ENCODE measurements at places on chromosomes 6 and 20.

DNA sequence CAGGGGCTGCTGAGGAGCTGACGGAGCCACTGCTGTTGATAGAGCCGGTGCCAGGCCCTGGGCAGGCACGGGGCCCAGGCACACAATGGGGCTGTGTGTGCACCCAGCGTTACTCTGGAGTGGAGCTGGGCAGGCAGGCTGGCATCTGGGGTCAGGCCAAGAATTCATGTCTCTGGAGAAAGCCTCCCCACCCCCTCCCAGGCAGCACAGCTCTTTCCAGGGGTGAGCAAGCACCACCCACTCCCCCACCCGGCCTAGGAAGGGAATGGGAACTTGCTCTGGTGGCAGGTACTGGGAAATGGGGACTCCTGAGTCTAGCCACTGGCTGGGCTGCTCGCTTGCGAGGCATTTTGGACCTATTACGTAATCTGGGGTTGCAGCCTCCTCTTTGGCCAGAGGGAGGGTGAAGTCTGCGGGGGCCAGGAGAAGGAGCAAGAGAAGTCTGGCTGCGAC is 22.7 kb downstream of the TFEB start:
- no peak for DNase-seq

DNA sequence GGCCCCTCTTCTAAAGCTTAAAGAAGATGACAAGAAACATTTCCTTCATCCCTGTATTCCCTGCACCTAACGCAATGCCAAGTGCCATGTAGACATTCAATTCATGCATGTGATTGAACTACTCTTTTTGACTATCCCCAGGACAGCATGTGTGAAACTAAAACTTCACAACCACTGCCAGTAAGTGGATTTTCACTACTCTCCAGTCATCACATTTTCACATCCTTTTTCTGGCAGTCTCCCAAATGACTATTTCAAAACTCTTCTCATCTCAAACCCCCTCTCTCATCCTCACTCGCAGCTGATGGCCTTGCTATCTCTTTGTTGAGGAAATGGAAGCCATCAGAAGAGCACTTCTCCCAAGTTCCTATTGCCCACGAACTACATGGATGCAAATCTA is 122.6 kb downstream of the OPRM1 start:
- DNase-seq = no peak

DNA sequence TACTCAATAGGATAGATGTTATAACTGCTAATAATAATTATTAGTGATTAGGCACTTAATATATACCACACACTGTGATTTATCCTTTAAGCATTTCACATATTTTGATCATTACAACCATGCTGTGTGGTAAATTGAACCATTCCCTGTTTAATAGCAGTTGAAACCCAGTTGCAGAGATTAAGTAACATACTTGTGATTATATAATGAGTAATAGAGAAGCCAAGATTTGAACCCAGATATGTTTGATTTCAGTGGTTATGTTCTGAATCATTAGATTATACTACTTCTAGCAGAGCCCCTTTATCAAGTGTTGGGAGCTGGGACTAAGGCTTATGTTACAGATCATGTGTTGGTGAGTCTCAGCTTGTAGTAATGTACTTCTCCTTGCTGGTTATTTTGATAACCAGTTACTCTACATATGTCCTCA is 44.1 kb downstream of the STK4 start:
- DNase-seq = no peak

- DNase-seq = no peak
Observed at GRCh38 chr6:25399885-25400284, 120.7 kb downstream of the CARMIL1 start.

DNA sequence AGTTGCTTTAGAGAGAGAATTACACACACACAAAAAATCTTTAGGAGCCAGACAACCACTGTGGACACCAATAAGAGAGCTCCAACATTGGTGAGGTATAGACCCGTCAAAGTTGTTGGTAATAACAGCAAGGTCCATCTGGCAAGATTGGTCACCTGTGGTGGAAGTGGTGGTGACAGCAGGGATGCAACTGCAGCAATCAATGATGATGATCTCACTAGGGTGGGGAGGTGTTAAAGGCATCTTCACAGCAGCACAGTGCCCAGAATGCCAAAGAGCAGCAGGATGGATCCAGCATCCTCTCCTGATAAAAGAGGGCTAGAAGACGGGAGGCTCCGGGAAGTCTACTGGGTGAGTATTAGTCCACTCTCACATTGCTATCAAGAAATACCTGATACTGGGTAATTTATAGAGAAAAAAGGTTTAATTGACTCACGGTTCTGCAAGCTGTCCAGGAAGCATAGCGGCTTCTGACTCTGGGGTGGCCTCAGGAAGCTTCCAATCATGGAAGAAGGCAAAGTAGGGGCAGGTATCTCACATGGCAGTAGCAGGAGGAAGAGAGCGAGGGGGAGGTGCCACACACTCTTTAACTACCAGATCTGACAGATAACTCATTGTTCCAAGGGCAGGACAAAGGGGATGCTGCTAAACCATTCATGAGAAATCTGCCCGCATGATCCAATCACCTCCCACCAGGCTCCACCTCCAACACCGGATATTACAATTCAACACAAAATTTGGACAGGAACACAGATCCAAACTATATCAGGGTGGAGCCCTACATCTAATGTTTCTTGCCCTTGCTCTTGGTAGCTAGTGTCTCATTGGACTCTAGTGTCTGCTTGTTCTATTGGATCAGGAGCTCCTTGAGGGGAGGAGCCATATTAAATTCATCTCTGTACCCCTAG is 48.9 kb downstream of the KLHL31 start:
- DNase-seq = no peak

GRCh38 chr20:20466341-20466879 is 98.5 kb downstream of the INSM1 start:
- DNase-seq = no peak

DNA sequence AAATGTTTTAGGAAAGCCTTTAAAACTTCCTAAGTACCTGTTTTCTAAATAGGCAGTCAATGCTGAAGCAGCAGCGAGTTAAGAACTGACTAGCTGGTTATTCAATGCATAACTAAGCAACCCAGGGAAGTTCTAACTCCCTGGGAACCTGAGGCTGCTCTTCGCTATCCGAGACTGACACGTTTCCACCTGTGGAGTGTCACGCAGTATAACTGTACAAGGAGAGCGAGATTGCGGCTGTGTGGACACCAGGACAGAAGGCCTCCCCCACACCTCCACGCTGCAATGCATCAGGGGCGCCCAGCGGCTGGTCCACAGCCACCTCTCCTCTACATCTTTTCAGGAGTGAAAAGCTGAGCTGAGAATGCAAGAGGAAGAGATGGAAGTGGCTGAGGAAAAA is 8.0 kb downstream of the PXDC1 start:
- DNase-seq = no peak

- DNase-seq = no peak
Observed at GRCh38 chr6:142271476-142271875, 30.3 kb upstream of the ADGRG6 start.

DNA sequence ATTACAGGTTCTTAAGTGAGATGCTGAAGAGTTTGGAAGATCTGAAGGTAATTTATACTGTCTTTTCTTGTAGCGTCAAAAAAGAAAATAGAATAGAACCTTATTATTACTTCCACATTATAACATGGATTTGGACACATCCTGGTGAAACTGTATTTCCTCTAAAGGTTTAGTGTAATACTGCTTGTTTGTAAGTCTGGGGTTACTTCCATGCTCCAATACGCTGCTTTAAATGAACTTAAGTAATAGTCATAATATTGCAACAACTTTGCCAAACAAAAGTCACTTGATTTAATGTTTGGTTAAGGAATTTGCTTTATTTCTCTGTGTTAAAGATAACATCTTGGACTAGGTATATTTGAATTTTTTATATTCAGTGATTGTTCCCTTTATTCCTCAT is 11.5 kb upstream of the SNRNP48 start:
- no peak for DNase-seq
